NCI-H82 (cell line): ENCODE measurements at places on chromosomes 11 and 22.
A peak's percentile ranks its signal among the peaks of the same experiment; 100 is the strongest.

DNA sequence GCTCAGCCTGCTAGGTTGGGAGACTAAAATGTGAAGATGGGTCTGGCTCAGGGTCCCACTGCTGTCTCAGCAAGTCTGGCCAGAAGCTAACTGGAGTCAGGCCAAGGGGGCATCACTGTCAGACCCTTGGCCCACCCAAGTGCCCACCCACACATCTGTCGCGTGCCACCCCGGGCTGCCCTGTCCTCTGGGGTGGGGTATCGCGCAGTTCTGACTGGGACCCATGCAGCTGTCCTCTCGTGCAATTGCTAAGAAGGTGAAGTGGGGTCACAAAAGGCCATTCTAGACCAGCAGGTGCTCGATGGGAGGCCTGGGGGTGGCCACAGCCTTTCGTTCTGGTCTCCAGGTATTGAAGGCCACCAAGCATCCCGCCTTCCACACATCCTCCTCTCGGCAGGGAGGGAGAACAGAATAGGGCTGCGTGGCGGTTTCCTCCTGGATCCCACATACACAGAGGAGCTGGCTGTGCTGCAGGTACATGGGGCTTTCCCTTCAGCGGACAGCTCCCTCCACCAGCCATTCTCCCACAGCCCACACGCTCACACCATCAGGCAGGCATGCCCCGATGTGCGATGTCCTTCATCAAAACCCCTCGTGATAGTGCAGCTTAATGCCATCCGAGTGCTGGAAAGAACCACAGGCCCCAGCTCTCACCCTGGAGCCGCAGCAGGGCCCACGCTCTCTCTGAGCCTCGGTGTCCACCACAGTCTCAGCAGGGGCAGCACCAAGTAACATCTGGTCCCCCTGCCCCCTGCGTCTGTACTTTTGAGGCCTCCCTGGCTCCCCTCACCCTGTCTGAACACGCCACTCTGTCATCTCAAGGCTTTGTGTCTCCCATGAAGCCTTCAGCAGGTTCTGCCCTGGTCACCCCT is 37.6 kb downstream of the SHANK2 start:
- no peak for DNase-seq

GRCh38 chr11:57751676-57752253 is at the start of gene BTBD18:
Gene BTBD18, minus strand, starts transcription at chr11:57751819. Its CDS starts 631 bp downstream, at chr11:57751188.
- peak; percentile 59 for DNase-seq

GRCh38 chr22:17705951-17706900 is 67.7 kb downstream of the BCL2L13 start:
- DNase-seq, result no peak

DNA sequence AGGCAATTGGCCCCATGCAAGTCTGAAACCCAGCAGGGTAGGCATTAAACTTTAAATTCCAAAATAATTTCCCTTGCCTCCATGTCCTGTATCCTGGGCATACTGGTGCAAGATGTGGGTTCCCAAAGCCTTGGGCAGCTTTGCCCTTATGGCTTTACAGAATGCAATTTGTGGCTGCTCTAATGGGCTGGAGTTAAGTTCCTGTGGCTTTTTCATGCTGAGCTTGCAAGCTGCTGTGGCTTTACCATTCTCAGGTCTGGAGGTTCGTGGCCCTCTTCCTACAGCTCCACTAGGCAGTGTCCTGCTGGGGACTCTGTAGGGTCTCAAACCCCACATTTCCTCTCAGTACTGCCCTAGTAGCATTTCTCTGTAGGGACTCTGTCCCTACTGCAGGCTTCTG is 15.0 kb upstream of the BIRC3 start:
- DNase-seq, result no peak

DNA sequence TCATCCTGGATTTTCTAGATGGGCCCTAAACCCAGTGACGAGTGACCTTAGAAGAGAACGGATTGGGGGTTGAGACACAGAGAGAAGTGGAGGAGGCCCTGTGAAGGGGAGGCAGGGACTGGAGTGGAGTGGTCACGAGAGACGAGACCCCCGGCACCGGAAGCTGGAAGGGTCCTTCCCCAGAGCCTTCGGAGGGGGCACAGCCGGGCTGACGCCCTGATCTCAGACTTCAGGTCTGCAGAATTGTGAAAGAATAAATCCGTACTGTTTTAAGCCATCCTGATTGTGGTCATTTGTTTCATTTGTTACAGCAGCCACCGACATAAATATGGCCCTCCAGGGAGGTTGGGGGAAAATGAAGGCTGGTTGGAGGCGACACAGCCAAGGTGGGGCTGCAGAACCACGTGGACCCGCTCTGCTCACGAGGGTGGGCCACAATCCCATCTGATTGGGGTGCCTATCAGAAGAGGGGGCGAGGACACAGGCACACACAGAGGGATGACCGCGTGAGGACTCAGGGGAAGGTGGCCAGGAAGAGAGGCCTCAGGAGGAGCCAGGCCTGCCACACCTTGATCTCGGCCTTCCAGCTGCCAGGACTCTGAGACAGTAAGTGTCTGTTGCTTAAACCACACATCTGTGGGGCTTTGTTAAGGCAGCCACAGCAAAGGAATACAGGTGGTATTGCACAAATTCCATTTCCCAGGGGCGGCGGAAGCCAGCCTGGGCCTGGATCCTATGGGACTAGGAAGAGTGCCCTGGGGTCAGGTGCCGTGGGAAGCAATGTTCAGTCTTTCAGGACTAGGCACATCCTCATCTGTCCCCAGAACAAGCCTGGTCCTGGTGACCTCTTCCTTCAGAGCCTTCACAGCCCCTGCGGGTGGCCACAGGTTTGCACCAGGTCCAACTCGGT is 73.3 kb upstream of the SHANK2 start:
- no peak for DNase-seq

DNA sequence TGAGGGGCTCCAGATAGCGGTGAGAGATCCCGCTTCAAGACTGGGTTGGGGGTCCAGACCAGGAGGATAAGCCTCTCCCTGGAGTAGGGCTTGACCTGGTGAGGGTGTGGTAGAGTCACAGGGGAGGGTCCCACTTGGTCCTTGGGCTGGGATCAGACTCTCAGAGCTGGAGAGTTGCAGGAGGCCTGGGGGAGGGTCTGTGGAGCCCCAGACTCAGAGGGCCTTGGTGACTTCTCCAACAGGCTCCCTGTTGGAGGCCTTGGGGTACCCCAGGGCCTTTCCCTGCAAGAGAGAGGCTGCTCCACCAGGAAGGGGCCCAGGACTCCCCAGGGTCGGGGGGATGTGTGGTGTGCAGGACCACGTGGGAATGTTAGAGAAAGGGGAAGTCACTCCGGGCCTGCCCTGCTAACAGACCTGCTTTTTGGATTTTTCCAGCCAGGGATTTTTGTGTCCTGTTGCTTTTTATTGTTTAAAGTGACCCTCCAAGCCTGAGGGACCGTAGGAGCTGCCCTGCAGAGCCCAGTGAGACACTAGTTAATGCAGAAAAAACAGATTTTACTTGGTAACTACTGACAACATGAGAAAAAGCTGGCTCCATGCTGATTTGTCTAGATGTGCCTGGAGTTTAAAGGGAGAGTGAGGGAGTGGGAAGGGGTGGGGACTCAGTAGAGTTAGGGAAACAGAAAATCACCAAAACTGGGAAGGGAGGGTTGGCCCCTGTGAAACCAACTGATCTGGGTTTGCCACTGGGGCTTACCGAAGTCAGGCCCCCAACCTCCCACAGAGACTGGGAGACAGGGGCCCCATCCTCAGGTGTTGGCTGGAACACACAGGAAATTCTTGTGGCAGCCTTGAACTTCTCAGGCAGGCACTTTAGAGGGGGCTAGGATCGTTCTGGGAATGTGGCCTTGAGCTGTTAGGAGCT is 801 bp upstream of the TXNRD2 start:
- peak; percentile 61 for DNase-seq

DNA sequence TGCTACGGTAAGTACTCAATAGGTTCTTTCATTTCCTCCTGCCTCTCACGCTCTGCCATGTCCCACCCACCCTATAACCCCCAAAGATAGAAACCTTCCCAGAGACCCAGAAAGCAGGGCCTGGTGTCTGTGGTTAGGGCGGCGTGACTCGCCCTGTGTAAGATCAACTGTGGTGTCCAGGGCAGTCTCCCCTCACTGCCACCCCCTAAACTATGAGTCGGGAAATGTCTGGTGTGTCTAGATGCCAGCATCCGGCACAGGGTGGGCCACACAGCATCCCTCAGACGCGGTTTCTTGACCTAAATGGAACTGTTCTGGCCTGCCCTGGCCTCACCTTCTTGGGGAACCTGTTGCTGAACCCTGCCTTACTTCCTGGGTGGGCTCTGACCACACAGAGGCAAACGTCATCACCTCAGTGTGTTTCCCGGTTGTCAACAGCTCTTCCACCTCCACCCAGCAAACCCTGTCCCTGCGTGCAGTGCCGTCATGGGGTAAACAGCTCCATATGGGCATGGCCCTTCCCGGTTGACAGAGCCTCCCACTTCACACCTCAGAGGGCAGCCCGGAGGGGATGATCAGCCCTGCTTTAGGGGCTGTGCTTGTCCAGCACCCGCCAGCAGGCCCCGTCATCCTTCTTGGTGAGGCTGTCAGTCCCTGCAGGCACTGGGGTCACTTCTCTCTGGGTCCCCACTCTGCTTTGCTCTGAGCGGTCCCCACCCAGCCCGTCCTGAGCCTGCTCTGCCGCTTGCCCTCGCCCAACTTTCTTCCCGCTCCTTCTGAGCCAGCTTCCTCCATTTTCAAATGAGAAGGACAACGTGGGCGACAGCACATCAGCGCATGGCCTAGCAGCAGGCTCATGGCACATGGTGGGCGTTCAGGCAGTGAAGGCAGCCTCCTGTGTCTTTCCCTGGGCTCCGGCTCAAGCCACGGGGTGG is 6.0 kb downstream of the WNT11 start:
- DNase-seq, result no peak
